Stimulated activated CD8-positive, alpha-beta memory T cell treated with anti-CD3 and anti-CD28 coated beads, Interleukin-4, amount 100 ng/mL, for 1 hour (primary cell): ENCODE measurements at places on chromosomes 12 and 14.

- no peak for DNase-seq
These were observed 18.9 kb downstream of the DEGS2 start for GRCh38 chr14:100140452-100141078.

GRCh38 chr12:62379026-62379722 is 87.5 kb upstream of the MON2 start:
- no peak for DNase-seq

GRCh38 chr12:70317781-70318180 is 48.3 kb upstream of the KCNMB4 start:
- DNase-seq: no peak

- no peak for DNase-seq
These were observed 165.2 kb downstream of the TSPAN9 start for GRCh38 chr12:3242199-3242863.

- DNase-seq: peak; percentile 40
These were observed 1264.0 kb downstream of the TMEM121 start for GRCh38 chr14:106790189-106791036.

DNA sequence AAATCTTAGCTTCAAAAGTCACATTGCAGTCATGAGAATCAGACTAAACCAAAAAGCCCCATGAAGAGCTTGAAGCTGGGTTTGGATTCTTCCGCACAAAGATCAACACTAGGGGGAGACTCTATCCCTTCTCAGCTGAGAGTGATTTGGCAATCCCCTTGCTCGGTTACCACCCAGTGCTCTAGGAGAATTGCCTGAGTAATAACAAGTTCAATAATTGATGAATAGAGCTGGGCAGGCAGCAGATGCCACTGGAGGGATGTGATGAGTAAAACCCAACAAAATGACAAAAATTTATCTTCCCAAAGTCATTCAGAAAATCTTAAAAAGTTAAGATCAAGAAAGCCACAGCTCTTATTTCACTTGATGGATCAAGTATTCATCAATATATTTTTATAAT is 185.6 kb upstream of the ARID2 start:
- DNase-seq: no peak

- no peak for DNase-seq
These were observed 75.7 kb upstream of the TBX3 start for GRCh38 chr12:114759635-114760034.

DNA sequence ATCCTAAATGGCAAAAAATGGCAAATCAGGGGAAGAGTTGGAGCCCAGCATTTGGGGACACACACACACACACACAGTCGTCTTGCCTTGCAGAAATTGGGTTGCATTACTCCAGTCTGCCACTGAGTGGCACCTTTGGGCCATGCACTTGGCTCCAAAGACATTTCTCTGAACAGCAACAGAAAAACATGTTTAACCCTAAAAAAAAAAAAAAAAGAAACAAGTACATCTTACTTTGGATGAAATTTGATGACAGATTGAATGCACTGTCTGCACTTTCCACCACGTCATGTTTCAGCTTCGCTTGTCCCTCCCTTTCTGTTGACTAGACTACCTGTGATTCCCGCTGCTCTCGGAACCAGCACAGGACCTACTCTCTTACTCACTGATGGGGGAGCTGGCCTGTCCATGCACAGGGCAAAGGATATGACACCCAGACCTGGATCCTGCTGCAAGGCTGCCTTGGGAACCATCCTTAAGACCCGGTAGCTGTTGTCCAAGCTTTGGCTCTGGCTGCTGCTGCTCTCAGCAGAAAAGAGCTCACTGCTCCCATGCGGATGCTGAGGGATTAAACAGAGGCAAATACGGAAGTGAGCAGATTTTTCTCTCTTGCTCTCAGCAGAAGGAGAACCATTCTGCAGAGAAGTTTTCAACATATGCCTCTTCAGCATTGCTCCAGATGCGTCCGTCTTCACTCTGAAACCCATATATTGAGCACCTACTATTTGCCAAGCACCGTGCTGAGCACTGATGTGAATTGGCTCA is 376.8 kb downstream of the DPF3 start:
- DNase-seq: no peak

- no peak for DNase-seq
These were observed 12.2 kb downstream of the UBR7 start for GRCh38 chr14:93219103-93219726.
